ENCODE measurements at places on chromosomes 3 and 15.

GRCh38 chr3:130843441-130843840 is 50.4 kb upstream of the ATP2C1 start:
- no peak for DNase-seq

GRCh38 chr3:156352728-156353127 is 202.2 kb downstream of the SSR3 start:
- DNase-seq = no peak

DNA sequence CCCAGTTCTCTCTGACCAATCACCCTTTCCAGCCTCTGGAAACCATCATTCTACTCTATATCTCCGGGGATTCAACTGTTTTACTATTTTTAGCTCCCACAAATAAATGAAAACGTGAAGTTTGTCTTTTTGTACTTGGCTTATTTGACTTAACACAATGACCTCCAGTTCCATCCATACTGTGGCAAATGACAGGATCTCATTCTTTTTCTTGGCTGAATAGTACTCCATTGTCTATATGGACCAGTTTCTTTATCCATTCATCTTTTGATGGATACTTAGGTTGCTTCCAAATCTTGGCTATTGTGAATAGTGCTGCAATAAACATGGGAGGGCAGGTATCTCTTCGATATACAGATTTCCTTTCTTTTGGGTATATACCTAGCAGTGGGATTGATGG is 34.1 kb downstream of the NRROS start:
- DNase-seq = no peak

DNA sequence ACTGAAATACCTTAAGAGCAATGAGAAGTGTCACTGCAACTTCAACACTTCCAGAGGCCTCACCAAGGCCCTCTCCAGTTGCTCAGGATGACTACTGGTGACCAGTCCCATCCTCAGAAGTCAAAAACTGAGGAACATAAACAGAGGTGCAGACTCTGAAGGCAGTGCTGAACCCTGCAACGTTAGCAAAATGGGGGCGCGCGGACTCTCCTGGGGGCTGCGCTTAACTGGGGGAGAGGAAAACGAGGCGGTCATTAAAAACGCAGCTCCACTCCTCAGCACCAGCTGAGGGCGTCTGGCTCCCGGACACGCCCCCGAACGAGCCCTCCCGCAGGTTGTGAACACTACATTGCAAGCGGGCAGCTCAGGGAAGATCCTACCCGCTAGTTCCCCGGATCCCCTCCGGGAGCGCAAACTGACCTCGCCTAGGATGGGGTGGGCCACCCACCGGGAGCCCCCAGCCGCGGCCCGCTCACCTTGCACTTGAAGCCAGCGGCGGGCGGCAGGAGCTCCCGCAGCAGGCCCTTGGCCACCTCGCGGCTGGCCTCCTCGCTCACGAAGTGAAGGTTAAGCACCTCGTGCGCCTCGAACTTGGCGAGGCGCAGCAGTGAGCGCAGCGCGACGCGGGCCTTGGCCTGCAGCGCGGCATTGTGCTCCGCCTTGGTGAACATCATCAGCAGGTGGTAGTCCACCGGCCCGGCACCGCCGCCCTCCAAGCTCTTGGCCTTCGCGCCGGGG is 711 bp downstream of the XXYLT1 start:
- DNase-seq = peak; percentile 40

DNA sequence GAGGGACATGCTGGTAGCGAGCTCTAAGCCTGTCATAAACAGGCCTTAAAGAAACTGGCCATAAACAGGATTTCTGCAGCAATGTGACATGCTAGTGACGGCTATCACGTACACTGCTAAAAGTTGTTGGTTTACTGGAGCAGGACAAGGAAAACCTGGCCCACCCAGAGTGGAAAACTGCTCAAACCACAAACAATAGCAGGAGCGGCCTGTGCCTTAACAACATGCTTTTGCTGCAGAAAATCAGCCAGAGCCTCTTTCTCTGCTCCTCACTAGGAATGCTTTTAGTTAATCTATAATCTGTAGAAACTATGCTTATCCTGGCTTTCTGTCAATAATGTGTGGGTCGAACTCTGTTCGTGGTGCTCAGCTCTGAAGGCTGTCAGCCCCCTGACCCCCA is 202.9 kb upstream of the UBE3A start:
- no peak for DNase-seq

- no peak for DNase-seq
Observed at GRCh38 chr3:150238995-150239619, 169.0 kb upstream of the TSC22D2 start.

- DNase-seq = no peak
Observed at GRCh38 chr3:188573291-188573940, 419.5 kb downstream of the LPP start.

GRCh38 chr15:72961346-72961745 is 90.9 kb upstream of the NEO1 start:
- no peak for DNase-seq

GRCh38 chr3:156455839-156456238 is 99.1 kb downstream of the SSR3 start:
- DNase-seq = no peak

GRCh38 chr3:55030938-55031337 is 103.1 kb upstream of the LRTM1 start:
- DNase-seq = no peak

GRCh38 chr3:145869958-145870357 is 291.0 kb downstream of the PLOD2 start:
- no peak for DNase-seq

DNA sequence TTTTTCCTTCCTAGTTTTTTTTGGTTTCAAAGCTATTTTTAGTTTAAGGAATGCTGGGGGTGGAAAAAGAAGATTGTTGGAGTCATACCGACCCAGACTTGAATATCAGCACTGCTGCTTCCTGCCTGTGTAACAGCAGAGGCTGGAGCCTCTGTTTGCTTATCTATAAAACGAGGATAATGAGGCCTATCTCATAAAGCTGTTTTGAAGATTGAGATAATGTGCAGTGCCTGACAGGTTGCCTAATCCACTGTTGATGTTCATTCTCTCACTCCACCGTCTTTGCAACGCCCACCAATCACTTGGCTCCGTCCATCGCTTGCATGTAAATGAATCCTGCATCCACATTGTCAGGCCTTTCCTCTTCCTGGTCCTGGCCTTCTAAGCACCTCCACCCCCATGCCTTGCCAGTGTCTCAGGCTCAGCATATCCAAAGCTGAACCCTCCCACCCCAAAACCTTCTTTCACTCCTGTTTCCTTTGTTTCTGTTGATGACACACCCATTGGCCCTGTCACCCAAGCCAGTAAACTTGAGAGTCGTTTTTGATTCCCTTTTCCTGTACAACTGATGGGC is 94.9 kb downstream of the MEX3B start:
- DNase-seq = peak; percentile 69

GRCh38 chr3:157738441-157738840 is 235.2 kb upstream of the VEPH1 start:
- DNase-seq = peak; percentile 5

DNA sequence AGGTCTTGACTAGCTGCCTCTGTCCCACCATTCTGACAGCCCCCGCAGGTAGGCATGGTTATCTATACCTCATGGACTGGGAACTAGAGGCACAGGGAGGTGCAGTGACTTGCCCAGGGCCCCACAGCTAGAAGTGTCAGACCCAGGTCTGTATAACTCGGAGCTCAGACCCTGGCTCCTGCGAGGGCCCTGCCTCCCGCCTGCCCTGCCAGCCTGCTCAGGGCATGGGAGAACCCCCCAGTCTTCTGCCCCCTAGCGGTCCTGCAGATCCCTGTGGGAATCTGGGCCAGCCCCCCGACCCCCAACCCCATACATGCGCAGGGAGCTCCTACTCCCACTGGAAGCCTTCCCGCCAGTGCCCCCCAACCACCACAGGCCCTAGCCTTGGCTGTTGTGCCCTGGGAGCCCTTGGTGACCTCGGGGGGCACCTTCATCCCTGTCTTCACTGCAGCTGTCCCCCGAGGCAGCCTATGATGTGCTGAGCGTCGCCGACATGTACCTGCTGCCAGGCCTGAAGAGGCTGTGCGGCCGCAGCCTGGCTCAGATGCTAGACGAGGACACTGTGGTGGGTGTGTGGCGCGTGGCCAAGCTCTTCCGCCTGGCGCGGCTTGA is 6.9 kb downstream of the ABTB1 start:
- DNase-seq = no peak

- no peak for DNase-seq
Observed at GRCh38 chr3:172132721-172133311, 93.4 kb downstream of the FNDC3B start.

DNA sequence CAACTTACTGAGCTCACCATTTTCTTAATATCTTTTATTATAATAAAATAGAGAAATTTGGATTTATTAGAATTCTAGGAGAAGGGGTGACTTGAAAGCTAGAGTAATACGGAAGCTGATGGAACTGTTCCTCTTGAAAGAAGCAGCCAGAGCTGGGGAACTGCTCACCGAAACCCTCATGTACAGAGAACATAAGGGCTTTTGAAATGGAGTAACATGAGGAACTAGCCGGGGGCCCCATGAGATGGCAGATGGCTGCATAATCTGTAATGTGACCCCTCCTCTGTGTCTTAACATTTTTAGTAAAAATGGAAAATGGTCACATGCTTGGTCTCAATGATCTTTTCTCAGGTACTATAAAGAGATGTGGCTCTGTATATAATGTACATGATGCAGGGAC is 15.7 kb upstream of the DYNC1LI1 start:
- no peak for DNase-seq

GRCh38 chr15:97099040-97099439 is 768.5 kb downstream of the NR2F2 start:
- no peak for DNase-seq

All from fibroblast of skin of right quadriceps (primary cell).